Progenitor cell of endocrine pancreas (in vitro differentiated cells): ENCODE measurements at places on chromosomes 4 and X.

DNA sequence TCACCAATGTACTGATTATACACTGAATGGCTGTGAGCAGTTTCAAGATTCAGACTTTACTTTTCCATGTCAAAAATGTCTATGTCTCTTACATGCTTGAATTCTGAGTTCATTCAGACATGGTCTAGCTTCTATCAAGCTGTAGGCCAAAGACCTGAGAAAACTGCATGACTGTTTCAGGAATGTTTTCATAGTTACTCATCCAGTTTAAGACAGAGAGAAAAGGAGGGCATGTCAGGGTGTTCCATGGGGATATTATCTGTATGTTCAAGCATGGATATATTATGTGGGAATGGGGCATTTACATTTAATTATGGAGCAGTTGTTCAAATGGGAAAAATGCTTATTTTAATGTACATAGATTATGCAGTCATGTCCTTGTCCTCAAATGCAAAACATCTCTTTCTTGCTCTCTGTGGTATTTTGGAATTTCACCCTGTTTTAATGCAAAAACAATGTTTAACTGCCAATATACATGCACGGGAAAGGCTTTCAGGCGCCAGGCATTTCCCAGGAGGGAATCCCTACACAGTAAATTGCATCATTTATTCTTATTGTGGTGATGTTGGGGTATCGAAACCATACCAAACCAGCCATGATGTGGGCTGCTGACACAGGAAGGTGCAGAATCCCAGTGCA is 429.1 kb upstream of the INTU start:
- DNase-seq: no peak

DNA sequence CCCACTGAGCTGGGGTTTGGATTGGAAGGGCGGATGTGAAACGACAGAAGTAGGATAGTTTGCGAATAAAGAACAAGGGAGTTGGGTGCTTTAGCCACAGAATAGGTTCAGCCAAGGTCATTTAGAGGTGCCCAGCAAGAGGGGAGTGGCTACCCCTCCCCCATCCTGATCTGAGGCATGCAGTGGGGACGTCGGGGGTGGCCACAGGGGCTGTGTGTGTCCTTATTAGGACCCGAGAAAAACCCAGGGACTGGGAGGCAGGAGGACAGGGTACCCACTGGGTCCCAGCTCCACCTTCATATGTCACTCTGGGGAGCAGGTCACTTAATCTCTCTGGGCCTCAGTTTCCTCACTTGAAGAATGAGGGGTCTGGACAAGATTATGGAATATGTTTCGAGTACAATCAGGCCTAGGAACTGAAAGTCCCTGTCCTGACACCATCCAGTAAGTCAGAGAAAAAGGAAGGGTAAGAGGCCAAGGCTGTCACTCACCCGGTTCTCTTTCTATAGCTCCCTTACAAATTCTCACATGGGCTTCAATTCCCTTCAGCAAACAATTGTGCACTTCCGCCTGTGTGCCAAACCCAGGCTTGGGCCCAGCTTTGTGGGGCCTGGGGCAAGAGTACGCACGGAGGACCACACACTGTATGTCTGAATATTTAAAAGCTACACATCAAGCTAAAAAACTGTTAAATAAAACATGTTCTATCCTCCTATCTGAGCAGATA is 4.2 kb upstream of the NYX start:
- no peak for DNase-seq

DNA sequence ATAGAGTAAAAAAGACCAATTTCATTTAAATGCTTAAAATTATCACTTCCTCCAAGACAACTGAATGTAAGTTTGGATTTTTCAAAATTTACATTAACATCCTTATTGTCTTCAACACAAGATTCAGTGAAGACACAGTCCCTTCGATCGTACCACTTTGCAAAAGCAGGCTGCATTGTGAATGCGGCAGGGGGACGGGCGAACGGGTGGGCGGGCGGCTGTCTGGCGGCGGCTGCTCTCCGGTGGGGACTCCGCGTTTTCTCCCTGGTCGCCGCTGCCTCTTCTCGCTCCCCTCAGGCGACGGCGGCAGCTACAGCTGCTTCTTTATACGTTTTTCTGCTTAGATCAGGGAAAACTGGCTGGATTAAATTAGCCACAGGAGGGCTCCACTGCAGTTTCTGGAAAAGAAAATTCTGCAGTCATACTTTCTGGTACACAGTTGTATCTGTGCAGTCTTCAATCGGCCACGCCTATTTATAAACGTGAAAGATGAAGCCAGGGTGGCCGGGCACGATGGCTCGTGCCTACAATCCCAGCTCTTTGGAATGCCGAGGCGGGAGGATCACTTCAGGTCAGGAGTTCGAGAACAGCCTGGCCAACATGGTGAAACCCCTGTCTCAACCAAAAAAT is 33.9 kb upstream of the HPF1 start:
- peak; percentile 39 for DNase-seq

- no peak for DNase-seq
Observed at GRCh38 chr4:16772366-16772850, 126.0 kb downstream of the LDB2 start.

DNA sequence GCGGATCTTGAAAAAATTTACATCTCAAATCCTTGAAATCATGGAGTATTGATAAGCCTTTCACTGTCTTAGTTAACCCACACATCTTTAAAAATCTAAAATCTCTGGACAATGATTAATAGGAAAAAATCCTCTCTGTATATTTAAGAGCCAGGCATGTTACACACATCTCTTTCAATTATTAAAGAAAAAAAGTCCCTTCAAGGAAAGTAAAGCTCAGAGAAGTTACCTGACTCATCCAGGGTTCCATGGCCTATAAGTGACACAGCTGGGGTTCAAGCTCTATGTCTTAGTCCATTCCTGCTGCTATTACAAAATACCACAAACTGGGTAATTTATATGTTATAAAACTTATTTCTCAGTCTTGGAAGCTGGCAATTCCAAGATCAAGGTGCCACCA is 14.2 kb upstream of the FGF16 start:
- DNase-seq: no peak

DNA sequence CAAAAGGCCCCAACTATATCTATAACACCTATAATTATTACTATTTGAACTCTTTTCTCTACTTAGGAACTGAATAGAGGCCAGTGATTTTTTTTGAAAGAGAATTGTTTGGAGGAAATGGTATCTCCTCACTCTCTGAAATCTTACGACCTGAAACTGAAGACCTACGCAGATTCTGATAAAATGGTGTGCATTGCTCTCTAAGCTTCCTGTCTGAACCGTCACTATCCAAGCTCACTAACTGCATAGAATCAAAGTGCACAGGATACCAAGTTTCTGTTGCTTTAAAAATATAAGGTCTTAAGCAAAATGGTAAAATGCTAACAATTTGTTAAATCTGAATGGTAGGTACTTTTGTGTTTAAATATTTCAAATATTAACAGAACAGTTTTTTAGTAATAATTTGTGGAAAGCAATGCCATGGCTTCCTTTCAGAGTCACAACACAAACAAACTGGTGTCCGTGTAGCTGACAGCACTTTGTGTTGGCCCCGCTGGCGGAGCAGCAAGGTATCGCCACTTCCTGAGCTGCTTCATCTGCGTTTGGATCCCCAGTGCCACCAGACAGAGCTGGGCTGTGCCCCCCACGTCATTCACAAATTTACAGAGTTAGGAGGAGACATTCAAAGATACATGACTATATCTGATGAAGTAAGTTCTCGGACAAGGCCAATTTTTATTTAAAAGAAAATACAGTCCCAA is 313.9 kb downstream of the FBXW7 start:
- DNase-seq: no peak

DNA sequence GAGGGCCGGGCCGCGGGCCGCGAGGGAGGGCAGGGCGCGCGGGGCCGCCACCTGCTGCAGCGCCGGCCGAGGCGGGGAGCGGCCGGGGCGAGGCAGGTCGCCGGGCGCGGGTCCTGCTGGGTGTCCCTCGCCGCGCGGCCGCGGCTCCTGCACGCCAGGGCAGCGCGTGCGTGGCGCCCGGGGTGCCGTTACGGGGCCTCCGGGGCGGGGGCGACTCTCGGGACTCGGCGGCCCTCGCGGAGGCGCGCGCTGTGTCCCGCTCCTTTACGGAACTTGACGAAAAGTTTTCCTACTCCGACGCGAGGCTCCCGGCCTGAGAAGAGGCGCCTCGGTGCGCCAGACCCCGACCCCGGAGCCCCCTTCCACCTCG is 329 bp downstream of the TBC1D14 start:
- peak; percentile 30 for DNase-seq

GRCh38 chr4:176579226-176579625 is 213.5 kb downstream of the VEGFC start:
- DNase-seq: no peak

DNA sequence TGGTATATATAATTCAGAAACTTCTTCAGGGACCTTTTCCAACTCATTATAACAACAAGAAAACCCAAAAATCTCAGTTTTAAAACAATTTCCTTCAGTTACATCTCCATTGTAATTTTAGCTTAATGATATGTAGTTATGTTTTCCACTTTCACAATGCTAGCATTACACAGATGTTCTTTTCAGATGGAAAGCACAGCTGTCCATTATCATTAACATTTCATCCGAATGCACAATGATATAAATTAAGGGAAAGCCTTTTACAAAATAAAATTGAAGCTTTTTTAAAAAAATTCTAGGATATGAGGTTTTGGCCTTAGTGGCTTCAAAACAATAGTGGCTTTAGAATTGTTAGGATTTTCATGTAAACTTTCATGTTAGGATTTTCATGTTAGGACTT is 389.2 kb downstream of the ADAM29 start:
- no peak for DNase-seq

GRCh38 chr4:6779667-6780565 is 2.6 kb upstream of the KIAA0232 start:
- no peak for DNase-seq

- no peak for DNase-seq
Observed at GRCh38 chr4:163554870-163555465, 60.5 kb downstream of the TMA16 start.

DNA sequence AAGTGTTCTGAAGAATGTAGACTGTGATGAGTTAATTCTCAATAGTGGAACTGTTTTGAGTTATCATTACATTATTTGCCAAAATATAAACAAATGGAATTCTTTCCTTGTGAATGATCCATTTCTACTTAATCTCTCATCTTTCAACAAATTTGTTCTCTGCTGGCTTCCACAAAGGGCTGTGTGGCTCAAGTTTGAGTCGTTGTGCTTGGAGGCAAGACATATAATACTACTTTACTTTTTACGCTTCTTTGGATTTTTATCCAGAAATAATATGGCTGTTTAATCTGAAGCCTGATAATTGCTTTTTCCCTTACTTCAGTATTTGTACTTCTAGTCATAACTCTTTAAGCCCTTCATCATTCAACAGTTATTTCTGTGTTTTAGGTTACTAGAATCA is 169.5 kb downstream of the ARHGAP10 start:
- DNase-seq: no peak

GRCh38 chr4:178090640-178091411 is 648.6 kb upstream of the AGA start:
- no peak for DNase-seq

- DNase-seq: no peak
Observed at GRCh38 chr4:17587094-17587822, 10.3 kb downstream of the LAP3 start.

DNA sequence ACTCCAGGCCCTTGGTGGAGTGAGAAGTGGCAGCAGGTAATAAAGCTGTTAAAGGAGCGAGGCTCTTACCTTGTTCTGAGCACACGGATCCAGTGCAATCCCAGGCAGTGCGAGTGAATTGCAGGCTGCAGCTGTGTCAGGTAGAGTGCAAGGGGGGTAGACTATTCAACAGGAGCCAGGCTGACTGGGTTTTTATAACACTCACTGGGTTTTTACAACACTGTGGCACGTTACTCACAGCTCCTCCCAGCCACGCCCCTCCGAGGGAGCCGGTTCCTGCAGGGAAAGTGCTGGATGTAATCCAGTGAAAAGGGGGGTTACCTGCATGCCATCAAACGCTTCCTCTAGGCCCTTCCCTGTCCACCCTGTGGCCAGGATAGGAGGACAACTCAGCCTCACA is 358 bp downstream of the FGFBP1 start:
- DNase-seq: no peak

DNA sequence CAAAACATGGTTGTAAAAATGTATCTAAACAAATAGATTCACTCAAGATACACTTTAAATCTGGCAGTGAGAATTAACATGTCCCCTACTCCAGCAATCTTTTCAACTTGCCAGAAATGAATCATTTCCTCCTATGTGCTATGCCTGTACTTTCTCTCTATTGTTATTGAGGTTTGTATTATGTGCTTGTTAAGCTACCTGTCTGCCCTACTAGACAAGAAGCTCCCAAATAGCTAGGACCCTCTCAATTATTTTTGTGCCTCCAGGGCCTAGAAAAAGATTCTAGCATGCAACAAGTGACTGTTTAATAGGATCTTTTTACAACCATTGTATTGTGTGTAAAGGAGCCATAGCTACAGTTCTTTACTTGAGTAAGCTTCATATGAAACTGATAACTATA is 3.5 kb upstream of the SAP30 start:
- no peak for DNase-seq

GRCh38 chr4:1978741-1979476 is 29.9 kb downstream of the NELFA start:
- no peak for DNase-seq

DNA sequence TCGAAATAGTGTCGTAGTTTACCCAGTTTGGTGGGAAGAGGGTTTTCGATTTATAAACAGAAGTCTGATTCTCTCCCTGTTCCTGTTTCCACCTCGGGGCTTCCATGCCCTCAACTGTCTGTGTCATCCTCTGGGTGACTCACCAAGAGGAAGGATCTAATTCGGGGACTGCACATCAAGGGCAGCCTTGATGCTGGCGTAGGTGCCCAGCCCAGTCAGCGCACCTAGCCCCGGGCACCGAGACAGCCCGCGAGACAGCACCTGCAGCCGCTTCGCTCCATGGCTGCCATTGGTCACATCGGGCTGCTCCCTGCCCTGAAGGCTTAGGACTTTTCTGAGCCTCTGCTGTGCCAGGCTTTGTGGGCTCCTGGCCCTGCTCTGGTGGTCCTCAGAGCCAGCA is 7.7 kb downstream of the ABCD1 start:
- DNase-seq: no peak

- DNase-seq: no peak
Observed at GRCh38 chrX:19889582-19890342, 2.4 kb upstream of the SH3KBP1 start.

DNA sequence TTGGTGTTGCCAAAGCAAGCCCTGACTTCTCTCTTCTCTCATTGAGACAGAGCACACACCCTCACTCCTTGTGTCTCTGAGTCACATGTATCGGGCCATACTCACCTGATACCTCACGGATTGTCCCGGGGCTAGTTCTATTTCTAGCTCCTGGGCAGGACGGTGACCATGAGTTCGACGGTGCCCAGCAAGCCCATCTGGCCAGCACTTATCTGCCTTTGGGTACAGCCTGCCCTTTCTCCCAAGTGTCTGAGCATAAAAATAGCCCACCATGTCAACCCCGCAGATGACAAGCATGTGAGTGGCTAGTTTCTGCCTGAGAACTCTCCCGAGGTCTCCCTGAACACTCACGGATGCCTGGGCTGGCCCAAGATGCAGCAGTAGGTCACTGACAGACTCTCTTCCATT is 158.5 kb downstream of the DHRSX start:
- DNase-seq: no peak
